ENCODE measurements at places on chromosomes 1 and 21. TPM values are rescaled to one million over a fixed set of nuclear protein-coding genes. Genes with fewer than 3 reads are reported as not detected.

E2F2 gene
- total RNA-seq: 2.2 TPM

- DNase-seq: no peak
Measured at GRCh38 chr1:82560566-82560965, 759.8 kb downstream of the ADGRL2 start.

GRCh38 chr1:175822580-175822979 is 79.2 kb upstream of the TNR start:
- peak; percentile 27 for DNase-seq

AMPD1 gene
- not detected for total RNA-seq

All from fibroblast of villous mesenchyme (primary cell).